ENCODE measurements at places on chromosomes 16 and 17.

DNA sequence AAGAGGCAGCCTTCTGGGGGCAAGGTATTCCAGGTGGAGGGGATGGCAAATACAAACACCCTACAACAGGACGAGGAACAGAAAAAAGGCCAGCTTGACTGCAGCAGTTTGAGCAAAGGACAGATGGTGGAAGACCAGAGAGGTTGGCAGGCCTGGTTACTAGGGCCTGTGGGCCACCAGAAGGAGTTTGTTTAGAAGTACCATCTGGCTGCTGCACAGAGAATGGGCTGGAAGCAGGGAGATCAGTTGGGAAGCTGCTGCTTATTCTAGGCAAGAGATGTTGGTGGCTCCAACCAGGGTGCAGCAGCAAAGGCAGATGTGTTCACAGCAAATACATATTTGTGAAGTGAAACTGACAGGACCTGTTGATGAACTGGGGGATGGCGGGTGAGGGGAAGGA lies 2.9 kb upstream of the YPEL2 start:
- DNase-seq: no peak

GRCh38 chr16:48537275-48537674 lies 72.7 kb downstream of the N4BP1 start:
- no peak for DNase-seq

DNA sequence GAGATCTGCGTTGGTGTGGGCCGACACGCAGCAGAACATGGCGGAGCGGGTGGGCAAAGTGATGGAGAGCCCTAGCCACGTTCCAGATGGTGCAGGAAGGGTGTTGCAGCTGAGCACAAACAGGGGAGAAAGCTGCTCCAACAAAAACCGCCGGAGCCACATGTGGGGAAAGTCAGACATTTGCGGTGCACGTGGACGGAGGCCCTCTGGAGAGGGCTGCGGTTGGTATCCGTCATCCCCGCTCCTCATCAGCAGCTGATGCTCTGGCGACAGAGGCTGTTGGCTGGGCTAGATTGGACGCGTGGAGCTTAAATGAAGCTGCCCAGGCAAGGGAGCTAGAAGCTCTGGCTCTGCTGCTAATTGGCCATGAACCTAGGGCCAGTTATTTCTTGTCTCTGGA lies 43.5 kb upstream of the ADCY9 start:
- no peak for DNase-seq

GRCh38 chr16:52460639-52461178 lies 86.2 kb downstream of the TOX3 start:
- no peak for DNase-seq

DNA sequence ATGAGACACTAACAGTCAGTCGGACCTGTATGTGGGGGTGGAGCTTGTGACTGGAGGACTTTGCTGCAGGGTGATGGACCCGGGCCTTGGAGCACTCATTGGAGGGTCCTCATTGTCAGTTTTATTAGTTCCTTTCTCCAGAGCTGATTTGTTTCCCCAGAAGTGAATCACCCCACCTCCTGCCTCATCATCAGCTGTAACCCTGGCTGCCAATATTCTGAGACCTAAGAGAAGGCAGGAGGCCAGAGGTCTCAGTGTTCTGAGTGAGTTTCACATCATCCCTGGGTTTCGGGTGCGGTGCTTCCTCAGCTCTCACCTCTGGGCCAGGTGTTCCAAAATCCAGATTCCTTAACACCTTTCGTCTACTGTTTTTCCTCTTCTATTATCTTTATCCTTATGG lies 49.9 kb upstream of the KIFC3 start:
- DNase-seq: no peak

GRCh38 chr16:77877712-77878347 lies 89.5 kb downstream of the VAT1L start:
- DNase-seq: no peak

DNA sequence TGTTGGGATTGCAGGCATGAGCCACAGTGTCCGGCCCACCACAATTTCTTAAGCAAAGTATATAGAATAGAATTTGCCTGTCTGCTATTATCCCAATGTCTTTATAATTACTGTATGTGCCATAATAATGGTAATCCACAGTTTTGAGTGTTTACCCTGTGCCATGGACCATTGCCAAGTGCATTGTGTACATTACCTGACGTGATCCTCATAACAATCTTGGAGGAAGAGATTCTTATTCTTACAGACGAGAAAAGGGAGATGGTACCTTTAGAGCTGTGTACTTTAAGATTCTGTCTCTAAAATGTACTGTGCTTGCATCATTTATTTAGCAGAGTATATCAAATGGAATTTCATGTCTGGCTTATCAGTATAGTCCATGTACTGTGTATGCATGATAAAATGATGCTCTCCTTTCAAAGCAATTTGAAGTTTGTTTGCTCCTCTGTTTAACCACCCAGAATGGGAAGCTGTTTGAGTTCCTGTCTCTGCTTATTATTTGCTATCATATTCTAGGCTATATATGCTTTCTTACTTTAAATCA lies 13.8 kb upstream of the CDR2 start:
- DNase-seq: no peak

- DNase-seq: peak; percentile 9
Observed at GRCh38 chr16:67563708-67564468, 1.6 kb downstream of the CTCF start.

- peak; percentile 67 for DNase-seq
Observed at GRCh38 chr17:83162035-83162745, 82.8 kb downstream of the METRNL start.

GRCh38 chr16:21600031-21600773 lies 825 bp downstream of the METTL9 start:
- DNase-seq: peak; percentile 40

DNA sequence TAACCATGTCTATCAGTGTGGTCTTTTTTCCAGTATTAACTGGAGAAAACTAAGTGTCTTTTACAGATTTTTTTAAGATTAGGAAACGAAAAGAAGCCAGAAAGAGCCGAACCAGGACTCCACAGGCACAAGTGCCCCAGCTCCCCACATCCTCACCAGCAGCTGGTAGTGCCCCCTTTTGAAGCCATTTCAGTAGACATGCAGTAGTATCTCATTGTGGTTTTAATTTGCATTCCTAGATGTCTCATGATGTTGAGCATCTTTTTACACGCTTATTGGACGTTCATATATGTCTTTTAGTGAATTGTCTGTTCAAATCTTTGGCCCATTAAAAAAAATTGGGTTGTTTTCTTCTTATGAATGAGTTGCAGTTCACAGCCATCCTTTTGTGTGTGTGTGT lies 4.8 kb upstream of the CMTM3 start:
- no peak for DNase-seq

- DNase-seq: no peak
Observed at GRCh38 chr17:50845240-50846147, 10.1 kb downstream of the WFIKKN2 start.

- DNase-seq: no peak
Observed at GRCh38 chr17:65163990-65164495, 26.9 kb downstream of the RGS9 start.

DNA sequence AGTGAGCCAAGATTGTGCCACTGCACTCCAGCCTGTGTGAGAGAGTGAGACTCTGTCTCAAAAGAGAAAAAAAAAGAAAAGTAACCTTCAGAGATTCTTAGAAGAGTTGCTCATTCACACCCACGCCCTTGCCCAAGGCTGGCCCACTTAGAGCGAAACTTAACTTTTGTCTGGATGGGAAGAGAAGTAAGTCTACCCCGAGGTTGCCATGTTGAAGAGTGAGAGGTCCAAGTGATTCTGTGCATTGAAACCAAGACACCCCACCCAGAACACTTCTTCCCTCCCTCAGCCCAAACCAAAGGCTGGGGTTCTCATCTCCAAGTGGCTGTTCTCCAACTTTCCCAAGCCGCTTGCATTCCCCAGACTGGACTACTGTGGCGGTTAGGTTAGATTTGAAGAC lies 2.4 kb upstream of the CISD3 start:
- DNase-seq: no peak
